Occipital lobe (tissue), 3 donors: ENCODE measurements at places on chromosomes 3 and 15. TPM values are rescaled to one million over a fixed set of nuclear protein-coding genes. Genes with fewer than 3 reads are reported as not detected.

The ERICH6 gene
- not detected for total RNA-seq

DNA sequence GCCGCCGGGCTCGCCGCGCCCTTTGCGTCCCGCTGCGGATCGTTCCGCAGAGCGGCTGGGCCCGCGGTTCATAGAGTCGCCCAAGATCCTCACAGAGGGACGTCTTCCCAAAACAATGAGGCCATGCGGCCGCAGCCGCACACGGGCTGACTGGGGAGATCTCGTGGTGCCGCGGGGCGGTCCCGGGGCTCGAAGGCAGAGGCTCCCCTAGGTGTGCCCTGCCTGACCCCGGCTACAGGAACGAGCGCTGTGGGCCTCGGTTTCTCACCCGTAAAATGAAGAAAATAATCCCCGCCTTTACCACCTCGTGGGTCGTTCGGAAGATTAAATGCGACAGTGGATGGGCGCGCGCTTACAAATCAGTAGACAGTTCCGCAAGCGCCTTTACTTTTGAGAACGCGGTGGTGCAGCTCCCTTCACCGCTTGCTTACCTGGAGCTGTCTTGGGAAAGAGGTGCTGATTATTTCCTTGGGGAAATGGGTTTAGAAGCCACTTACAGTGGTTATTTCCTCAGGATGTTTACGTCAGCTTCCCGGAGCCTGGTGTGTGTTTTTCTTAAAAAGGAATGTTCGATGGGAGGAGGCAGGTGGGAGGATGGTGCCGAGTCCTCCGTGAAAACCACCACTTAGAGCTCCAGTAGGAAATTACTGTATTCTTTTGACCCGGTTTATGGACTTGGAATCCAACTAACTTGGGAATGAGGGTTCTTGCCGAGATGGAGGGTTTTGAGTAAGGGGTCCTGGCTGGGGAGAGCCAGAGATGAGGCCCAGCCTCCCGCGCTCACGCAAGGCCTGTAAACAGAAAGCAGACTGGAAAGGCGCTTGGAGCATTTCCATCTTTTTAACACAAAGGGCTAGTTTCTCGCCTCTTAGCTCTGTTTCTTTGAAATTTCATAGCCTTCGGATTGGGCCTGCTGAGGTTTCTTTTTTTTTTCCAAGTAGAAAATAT is 1.9 kb upstream of the MEX3B start:
- DNase-seq = peak; percentile 32

The GOLGA6L22 gene
- not detected for total RNA-seq

The CD276 gene
- total RNA-seq = 24.5 TPM

GRCh38 chr15:56732135-56732885 is 999 bp downstream of the ZNF280D start:
- peak; percentile 1 for DNase-seq

The CCNB2 gene
- 4.4 TPM for total RNA-seq
